ENCODE measurements at places on chromosomes 4 and X. TPM values are rescaled to one million over a fixed set of nuclear protein-coding genes. Genes with fewer than 3 reads are reported as not detected.

Gene HPSE
- 5.6 TPM for total RNA-seq

GRCh38 chr4:26860922-26861433, 337 bp downstream of the STIM2 start:
- H3K4me3 ChIP-seq: peak overlapping the region; percentile 83
- H3K27me3 ChIP-seq: no peaks in the 10 kb centered on the region
- peaks cover 53% of the 10 kb centered on the region for H3K4me1 ChIP-seq
- H3K27ac ChIP-seq: peak overlapping the region; percentile 92
- DNase-seq: peak; percentile 83
- H3K36me3 ChIP-seq: no peaks in the 10 kb centered on the region

GRCh38 chr4:118954246-118954645, 65.6 kb downstream of the SYNPO2 start:
- no peaks in the 10 kb centered on the region for H3K36me3 ChIP-seq
- H3K27me3 ChIP-seq: no peaks in the 10 kb centered on the region
- H3K4me3 ChIP-seq: no peak overlapping the region

Gene SLC4A4
- total RNA-seq: 28.5 TPM

DNA sequence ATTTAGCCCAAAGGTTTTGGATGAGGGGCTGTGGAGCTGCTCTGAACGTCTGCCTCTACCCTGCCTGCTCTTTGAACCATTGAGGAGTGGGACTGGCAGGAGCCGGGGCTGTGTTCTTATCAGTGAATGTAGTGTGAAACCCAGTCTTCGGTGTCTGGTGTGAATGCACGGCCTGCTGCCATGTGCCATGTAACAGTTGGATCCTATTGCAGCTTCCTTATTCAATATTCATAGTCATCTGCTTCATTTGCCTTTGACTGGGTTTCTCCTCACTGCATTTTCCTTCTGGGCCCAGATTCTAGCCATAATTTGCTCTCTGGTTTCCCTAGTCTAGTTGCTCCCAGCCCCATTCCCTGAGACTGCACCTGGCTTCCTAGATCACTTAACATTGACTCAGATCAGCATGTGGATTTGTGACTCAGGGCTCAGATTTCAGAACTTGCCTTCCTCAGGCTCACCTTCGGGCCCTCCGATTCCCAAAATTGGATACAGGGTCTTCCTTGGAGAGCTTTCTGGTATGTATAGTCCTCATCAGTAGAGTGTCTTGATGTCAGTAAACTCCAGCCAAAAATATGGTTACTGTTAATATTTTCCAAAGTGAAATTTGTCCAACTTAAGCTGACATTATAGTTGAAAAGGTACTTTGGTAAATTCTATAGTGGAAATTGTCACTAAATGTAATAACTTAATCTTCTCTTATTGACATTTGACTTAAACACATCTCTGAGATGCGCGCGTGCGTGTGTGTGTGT, 94.0 kb upstream of the DDIT4L start:
- H3K36me3 ChIP-seq: no peaks in the 10 kb centered on the region
- H3K27me3 ChIP-seq: no peaks in the 10 kb centered on the region
- DNase-seq: no peak
- no peak overlapping the region for H3K4me3 ChIP-seq
- no peaks in the 10 kb centered on the region for H3K4me1 ChIP-seq

GRCh38 chr4:48635980-48636379, 144.1 kb downstream of the FRYL start:
- no peaks in the 10 kb centered on the region for H3K36me3 ChIP-seq
- DNase-seq: no peak
- peaks cover 18% of the 10 kb centered on the region for H3K4me1 ChIP-seq

- no peaks in the 10 kb centered on the region for H3K4me1 ChIP-seq
- H3K27me3 ChIP-seq: no peaks in the 10 kb centered on the region
- no peaks in the 10 kb centered on the region for H3K36me3 ChIP-seq
- H3K27ac ChIP-seq: no peak overlapping the region
- no peak for DNase-seq
Measured at GRCh38 chr4:85113706-85114105, 147.2 kb upstream of the WDFY3 start.
